Natural killer cell treated with Interleukin-12 subunit alpha and Interleukin-12 subunit beta and Interleukin-15 and Interleukin-18, amount 100 ng/mL, for 72 hours (primary cell): ENCODE measurements at places on chromosomes 2 and 18. TPM values are rescaled to one million over a fixed set of nuclear protein-coding genes. Genes with fewer than 3 reads are reported as not detected.
A peak's percentile ranks its signal among the peaks of the same experiment; 100 is the strongest.

DOK6 gene
- not detected for total RNA-seq

RNF125 gene
- total RNA-seq, result 12.0 TPM

GAREM1 gene
- total RNA-seq, result not detected

CHRNA1 gene
- total RNA-seq, result not detected

LAMA1 gene
- not detected for total RNA-seq

SGPP2 gene
- total RNA-seq, result 0.20 TPM

CCL20 gene
- total RNA-seq, result not detected

POTEI gene
- not detected for total RNA-seq

KCTD1 gene
- total RNA-seq, result 4.0 TPM

DNA sequence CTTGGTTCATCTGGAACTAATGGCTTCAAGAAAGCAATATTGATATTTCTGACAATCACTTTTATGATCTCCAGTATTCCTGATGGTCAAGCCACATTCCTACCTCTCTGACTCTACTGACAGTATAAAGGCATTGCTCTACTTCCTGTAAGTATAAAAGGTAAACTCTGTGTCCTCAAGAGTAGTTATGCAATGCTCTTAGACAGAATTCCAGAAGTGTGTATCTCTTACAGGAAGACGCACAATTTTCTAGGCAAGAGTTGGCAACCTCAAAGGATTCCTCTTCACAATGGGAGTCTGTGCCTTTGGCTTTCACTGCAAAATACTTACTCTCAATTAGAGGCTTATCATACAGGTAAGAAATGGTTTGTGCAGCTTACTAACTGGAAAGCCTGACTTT lies 100.1 kb downstream of the THADA start:
- no peak overlapping the region for H3K27ac ChIP-seq
- H3K27me3 ChIP-seq, result no peaks in the 10 kb centered on the region
- peaks cover 23% of the 10 kb centered on the region for H3K36me3 ChIP-seq
- DNase-seq, result no peak

DNA sequence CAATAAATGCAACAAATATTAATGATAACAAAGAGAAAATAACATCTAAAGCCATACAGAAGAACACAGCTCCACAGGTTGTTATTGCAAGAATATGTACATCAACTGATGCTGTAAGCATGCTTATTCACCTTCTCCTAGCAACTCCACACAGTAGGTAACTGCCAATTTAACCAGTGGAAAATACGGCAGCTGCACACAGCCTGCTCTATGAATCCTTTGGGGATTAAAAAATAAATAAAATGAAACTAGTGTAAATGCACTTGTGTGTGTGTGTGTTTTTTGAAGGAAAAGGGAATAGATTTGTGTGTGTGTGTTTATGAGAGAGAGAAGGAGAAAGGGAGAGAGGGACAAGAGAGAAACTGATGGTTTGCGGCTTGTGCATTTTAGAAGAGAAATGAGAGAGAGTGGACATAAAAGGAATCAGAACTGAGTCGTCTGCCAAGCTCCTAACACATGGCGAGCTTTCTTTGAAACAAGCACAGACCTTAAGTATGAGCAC lies 96.2 kb upstream of the PDE1A start:
- DNase-seq, result no peak
- no peaks in the 10 kb centered on the region for H3K4me1 ChIP-seq
- no peak overlapping the region for H3K4me3 ChIP-seq
- H3K27ac ChIP-seq, result no peak overlapping the region
- no peaks in the 10 kb centered on the region for H3K27me3 ChIP-seq
- no peaks in the 10 kb centered on the region for H3K36me3 ChIP-seq

GRCh38 chr2:235689427-235689853 lies 195.6 kb downstream of the AGAP1 start:
- no peak for DNase-seq
- H3K4me3 ChIP-seq, result no peak overlapping the region
- H3K27ac ChIP-seq, result no peak overlapping the region
- peaks cover 48% of the 10 kb centered on the region for H3K4me1 ChIP-seq
- no peaks in the 10 kb centered on the region for H3K27me3 ChIP-seq

- H3K36me3 ChIP-seq, result no peaks in the 10 kb centered on the region
- no peak overlapping the region for H3K27ac ChIP-seq
- H3K4me3 ChIP-seq, result no peak overlapping the region
- H3K27me3 ChIP-seq, result peaks cover 14% of the 10 kb centered on the region
- no peak for DNase-seq
- H3K4me1 ChIP-seq, result no peaks in the 10 kb centered on the region
These were observed 196.1 kb downstream of the AGPS start for GRCh38 chr2:177588671-177589070.

DNA sequence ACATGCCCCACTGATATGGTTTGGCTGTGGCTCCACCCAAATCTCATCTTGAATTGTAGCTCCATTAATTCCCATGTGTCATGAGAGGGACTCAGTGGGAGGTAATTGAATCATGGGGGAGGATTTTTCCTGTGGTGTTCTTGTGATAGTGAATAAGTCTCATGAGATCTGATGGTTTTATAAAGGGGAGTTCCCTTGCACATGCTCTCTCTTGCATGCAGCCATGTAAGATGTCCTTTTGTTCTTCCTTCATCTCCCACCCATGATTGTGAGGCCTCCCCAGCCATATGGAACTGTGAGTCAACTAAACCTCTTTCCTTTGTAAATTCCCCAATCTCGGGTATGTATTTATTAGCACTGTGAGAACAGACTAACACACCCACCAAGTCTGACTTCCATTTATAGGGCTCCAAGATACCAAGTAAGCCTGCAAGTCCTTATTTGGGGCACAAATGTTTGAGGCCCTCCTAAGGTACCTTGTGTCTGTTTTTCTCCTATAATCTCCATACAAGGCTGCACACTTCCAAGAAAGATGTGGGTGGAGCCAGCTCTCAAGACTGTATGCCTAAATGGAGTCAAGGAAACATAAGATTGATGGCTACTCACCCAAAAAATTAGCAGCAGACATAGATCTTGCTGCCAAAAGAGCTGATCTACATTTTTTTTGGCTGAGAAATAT lies 364.7 kb downstream of the TXNL1 start:
- no peaks in the 10 kb centered on the region for H3K36me3 ChIP-seq
- no peaks in the 10 kb centered on the region for H3K4me1 ChIP-seq

DNA sequence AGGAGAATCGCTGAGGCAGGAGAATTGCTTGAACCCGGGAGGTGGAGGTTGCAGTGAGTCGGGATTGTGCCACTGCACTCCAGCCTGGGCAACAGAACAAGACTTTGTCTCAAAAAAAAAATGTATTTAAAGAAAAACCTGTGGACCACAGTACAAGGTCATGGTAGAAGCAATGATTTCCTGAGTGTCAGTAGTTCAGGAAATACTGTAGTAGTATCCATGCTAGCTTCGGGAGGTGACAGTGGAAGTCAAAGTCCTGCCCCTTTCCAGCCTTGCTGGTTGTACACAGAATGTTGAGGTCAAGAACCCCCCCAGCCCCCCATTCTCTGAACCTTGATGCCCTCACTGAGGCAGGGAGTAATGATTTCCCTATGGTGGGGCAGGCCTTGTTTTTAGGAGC lies 56.6 kb downstream of the INPP4A start:
- peaks cover 72% of the 10 kb centered on the region for H3K4me1 ChIP-seq
- H3K36me3 ChIP-seq, result peaks cover 19% of the 10 kb centered on the region
- no peaks in the 10 kb centered on the region for H3K27me3 ChIP-seq
- no peak for DNase-seq
- no peak overlapping the region for H3K27ac ChIP-seq

- peak overlapping the region; percentile 44 for H3K4me3 ChIP-seq
- H3K36me3 ChIP-seq, result no peaks in the 10 kb centered on the region
- no peak for DNase-seq
- H3K27me3 ChIP-seq, result no peaks in the 10 kb centered on the region
- H3K4me1 ChIP-seq, result peaks cover 46% of the 10 kb centered on the region
- peak overlapping the region; percentile 99 for H3K27ac ChIP-seq
These were observed 10.5 kb upstream of the TMSB10 start for GRCh38 chr2:84894758-84895520.

GRCh38 chr2:233445152-233445830 lies 91.0 kb downstream of the DGKD start:
- H3K4me3 ChIP-seq, result no peak overlapping the region
- H3K27ac ChIP-seq, result peak overlapping the region; percentile 64
- DNase-seq, result peak; percentile 48
- H3K4me1 ChIP-seq, result peaks cover 30% of the 10 kb centered on the region

DNA sequence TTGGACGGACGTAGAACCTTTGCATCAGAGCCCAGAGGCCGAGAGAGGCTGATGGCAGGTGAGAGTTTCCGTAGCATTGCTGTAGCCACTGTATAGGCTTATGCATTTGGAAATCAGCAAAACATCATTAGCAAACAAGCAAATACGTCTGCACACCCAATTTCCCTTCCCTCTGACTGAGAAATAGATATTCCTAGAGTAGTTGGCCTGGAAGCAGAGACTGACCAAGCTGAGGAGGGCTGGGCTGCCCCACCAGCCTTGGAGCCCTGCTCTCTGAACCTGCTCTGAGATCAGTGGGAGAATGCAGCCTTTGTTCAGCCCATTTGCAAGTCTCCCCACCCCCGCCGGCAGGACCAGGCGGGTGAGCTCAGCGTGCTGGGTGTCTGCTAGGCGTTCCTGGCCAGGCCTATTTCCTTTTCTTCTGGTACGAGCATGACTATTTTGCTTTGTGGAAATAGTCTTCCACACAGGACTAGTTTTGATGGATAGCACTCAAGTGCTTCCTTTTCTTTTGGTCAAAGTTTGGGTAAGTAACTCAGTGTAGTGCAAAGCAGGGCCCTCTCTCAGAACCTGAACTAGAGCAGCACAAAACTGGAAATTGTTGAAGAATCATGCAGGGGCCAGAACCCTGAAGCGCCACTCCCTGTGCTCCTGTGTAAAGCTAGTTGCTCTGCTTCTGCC lies 21.9 kb upstream of the RNF149 start:
- H3K27me3 ChIP-seq, result no peaks in the 10 kb centered on the region
- H3K27ac ChIP-seq, result no peak overlapping the region
- DNase-seq, result no peak
- no peaks in the 10 kb centered on the region for H3K36me3 ChIP-seq
- peak overlapping the region; percentile 59 for H3K4me3 ChIP-seq
- H3K4me1 ChIP-seq, result peaks cover 20% of the 10 kb centered on the region

DNA sequence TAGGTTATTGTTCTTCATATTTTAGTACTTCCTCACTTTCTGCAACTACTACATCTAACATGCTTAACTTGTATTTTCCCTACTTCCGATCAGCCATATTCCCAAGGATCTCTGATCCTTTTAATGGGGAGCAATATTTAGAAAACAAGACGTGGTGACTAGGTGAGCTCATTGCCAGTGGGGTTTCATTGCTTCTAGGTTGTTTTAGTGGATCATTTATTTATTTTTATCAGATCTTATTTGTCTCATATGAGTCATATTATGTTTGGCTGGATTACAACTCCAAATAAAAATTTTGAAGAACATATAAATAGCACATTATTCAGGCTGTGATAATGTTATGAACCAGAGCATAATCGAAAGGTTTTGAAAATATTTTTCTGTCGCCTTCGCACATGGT lies 480.9 kb upstream of the TMEFF2 start:
- H3K27ac ChIP-seq, result no peak overlapping the region
- H3K27me3 ChIP-seq, result no peaks in the 10 kb centered on the region
- H3K36me3 ChIP-seq, result no peaks in the 10 kb centered on the region
- no peak for DNase-seq
- H3K4me1 ChIP-seq, result no peaks in the 10 kb centered on the region
- no peak overlapping the region for H3K4me3 ChIP-seq

GRCh38 chr2:215728504-215729065 lies 284.8 kb downstream of the MREG start:
- peaks cover 8% of the 10 kb centered on the region for H3K27me3 ChIP-seq
- no peak for DNase-seq
- H3K36me3 ChIP-seq, result no peaks in the 10 kb centered on the region
- H3K4me1 ChIP-seq, result no peaks in the 10 kb centered on the region

DNA sequence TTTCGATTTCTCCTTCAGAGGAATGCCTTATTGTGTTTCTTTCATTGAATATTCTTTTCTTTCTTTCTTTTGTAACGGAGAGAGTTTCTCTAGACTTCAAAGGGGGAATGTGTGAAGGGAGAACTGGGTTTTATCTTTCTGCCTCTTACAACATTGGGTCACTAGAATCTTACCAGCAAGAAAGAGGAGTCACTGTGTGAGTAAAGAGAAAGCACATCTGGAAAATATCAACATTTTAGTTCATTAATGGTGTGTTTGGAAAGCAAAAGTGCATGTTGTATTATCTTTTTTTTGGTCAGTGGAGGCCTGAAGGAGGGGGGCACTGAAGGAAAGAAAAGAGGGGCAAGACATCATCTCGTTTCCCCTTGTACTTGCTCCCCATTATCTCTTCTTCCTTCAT lies 86.6 kb upstream of the THOC1 start:
- H3K36me3 ChIP-seq, result no peaks in the 10 kb centered on the region
- no peaks in the 10 kb centered on the region for H3K4me1 ChIP-seq
- DNase-seq, result no peak
- H3K4me3 ChIP-seq, result no peak overlapping the region
- peaks cover 14% of the 10 kb centered on the region for H3K27me3 ChIP-seq

DNA sequence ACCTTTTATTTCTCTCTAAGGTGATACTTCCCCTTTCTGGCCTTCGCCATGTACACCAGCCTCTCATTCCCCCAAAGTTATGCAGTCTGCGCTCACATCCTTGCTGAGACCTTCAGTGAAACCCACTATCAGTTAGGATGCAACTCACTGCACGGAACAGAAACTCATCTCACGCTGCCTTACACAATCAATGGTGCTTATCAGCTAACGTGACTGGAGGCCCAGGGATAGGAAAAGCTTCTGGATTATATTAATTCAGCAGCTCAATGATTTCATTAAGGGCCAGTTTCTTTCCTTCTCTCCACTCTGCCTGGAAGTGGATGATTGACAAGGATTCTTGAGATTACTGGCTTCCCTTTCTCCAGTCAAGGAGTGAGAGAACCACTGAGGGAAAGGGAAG lies 44.8 kb downstream of the CDH2 start:
- DNase-seq, result no peak
- H3K4me3 ChIP-seq, result no peak overlapping the region
- no peaks in the 10 kb centered on the region for H3K27me3 ChIP-seq
- H3K27ac ChIP-seq, result no peak overlapping the region
- no peaks in the 10 kb centered on the region for H3K36me3 ChIP-seq

GRCh38 chr18:60980422-60981005 lies 352.7 kb upstream of the CDH20 start:
- no peaks in the 10 kb centered on the region for H3K4me1 ChIP-seq
- no peak overlapping the region for H3K4me3 ChIP-seq
- H3K36me3 ChIP-seq, result no peaks in the 10 kb centered on the region
- H3K27me3 ChIP-seq, result no peaks in the 10 kb centered on the region

DNA sequence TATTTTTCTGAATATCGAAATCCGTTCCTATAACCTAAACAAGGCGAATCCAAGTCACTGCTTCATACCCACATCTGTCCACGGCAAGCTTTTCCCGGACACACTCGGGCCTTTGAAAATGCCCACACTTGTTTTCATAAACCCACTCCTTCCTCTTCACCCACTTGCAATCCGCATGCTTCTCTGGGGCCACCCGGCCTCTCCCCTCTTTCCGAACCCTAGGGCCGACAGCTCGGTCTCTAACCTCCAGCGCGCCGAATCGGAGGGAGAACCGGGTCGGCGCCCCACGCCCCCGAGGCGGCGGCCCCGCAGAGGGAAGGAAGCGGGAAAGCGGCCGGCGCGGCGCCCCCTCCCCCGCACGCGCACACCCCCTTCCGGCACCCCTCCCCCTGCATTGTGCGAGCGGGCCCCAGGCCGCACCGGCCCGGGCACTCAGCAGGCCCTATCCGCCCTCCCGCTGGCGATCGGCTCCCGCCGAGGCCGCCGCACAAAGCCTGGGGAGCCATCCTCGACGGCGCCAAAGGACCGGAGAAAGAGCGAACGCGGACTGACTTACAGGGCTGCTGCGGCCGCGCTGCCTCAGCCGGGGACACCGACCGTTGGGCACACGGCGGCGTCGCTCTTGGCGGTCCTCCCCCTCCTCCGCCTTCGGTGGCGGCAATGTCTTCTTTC lies 467 bp downstream of the PUM2 start:
- peaks cover 8% of the 10 kb centered on the region for H3K36me3 ChIP-seq
- H3K4me1 ChIP-seq, result peaks cover 49% of the 10 kb centered on the region
- no peaks in the 10 kb centered on the region for H3K27me3 ChIP-seq
- H3K4me3 ChIP-seq, result peak overlapping the region; percentile 83
- DNase-seq, result peak; percentile 74
